ENCODE measurements at places on chromosomes 1 and 21. TPM values are rescaled to one million over a fixed set of nuclear protein-coding genes. Genes with fewer than 3 reads are reported as not detected.

HOOK1 gene
- 10.7 TPM for total RNA-seq

TESK2 gene
- total RNA-seq = 1.9 TPM

AMY1B gene
- total RNA-seq = not detected

NBPF10 gene
- 0.72 TPM for total RNA-seq

METTL18 gene
- 5.7 TPM for total RNA-seq

OR2T11 gene
- not detected for total RNA-seq

S100A1 gene
- 2,048 TPM for total RNA-seq

YRDC gene
- total RNA-seq = 4.0 TPM

LAMB3 gene
- 5.2 TPM for total RNA-seq

FCGR3A gene
- total RNA-seq = 19.9 TPM

DCST1 gene
- total RNA-seq = not detected

C1orf122 gene
- 45.6 TPM for total RNA-seq

SPATC1L gene
- 12.0 TPM for total RNA-seq

LRRC3 gene
- total RNA-seq = 2.1 TPM

GUCA2A gene
- total RNA-seq = not detected

GRCh38 chr21:16330082-16330907 lies 600.5 kb downstream of the USP25 start:
- DNase-seq = no peak

DNA sequence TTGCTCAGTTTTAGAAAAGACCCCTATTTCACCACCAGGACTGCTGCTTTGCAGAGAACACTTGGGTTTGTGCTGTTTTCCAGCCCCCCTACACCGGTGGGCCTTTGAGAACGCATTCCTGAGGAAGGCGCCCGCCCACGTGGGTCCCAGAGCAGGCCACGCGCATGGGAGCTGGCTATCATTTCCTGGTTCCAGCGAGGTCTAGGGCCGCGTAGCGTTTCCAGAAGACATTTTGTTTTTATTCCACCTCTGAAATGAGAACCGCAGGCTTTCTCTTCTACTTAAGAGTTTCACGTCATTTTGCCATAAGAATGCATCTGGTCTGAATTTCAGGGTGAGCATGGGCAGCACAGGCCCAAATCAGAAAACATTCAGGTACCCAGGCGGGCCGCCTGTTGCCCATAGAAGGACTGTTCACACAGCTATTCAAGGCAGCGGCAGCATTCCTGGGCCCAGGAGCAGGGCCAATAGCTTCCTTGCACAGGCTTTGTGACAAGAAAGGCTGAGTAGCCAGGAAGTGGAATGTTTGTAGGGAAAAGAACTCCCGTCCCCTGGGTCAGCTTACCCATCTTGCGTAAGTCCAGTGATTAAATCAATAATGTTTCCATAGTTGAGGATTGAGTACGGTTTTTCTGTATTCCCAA lies 1.4 kb upstream of the KLHL21 start:
- peak; percentile 87 for DNase-seq

- no peak for DNase-seq
These were observed 32.1 kb upstream of the TEKT2 start for GRCh38 chr1:36051821-36052220.

DNA sequence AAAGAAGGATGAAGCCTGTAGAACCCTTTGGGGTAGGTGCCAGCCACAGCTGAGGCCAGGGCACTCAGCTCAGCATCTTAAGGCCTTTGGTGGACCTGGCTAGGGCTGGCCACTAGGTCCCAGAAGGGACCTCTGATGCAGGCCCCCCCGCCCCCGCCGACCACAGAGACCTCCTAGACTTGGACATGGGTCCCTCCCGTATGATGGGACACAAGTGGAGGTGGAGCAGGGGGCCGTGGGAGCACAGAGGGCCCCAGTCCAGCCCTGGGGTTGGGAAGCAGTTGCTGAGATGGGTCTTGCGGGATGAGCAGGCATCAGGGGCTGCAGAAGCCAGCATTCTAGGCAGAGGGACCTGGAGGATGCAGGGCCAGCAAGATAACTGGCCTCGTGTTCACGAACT lies 3.2 kb downstream of the B4GALT2 start:
- DNase-seq = no peak

GRCh38 chr1:182495693-182496092 lies 45.7 kb downstream of the RGSL1 start:
- no peak for DNase-seq

DNA sequence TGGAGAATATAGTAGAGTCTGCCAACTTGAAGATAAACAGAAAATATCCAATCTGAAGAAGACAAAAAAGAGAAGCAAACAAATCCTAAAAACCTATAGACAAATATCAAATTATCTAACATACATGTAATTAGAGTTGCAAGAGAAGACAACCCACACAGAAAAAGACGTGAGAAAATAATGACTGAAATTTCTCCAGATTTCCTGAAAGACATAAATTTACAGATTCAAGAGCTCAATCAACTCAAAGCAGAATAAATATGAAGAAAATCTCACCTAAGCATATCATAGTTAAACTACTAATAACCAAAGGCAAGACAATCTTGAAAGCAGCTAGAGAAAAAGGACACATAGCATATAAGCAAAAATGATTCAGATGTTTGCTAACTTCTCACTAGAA lies 261.2 kb upstream of the NFIA start:
- DNase-seq = no peak

- DNase-seq = no peak
These were observed 117.7 kb downstream of the CTH start for GRCh38 chr1:70528590-70529333.

- DNase-seq = no peak
These were observed 112.7 kb downstream of the HMCN1 start for GRCh38 chr1:185846672-185847444.

- no peak for DNase-seq
These were observed 87.1 kb downstream of the SLC5A9 start for GRCh38 chr1:48309564-48310082.

GRCh38 chr1:101854271-101854670 lies 142.5 kb downstream of the OLFM3 start:
- no peak for DNase-seq

DNA sequence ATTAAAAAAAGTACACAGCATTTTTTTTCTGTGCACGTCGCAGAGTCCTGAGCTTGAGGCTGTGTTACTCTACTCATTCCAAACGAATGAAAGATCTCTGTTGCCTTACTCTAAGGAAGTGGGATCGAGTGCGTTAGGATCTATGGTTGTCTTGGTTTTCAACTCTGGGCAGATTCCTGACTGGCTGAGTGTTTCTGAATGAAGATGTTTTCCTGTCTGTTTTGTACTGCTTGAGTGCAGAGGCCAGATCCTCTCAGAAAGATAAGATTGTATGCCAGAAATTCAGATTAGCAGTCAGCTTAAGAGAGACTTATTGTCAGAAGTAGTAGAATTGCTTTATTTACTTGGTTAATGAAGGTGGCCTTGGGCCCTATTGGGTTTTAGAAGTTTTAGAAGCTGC lies 14.0 kb downstream of the PLA2G2E start:
- DNase-seq = no peak

DNA sequence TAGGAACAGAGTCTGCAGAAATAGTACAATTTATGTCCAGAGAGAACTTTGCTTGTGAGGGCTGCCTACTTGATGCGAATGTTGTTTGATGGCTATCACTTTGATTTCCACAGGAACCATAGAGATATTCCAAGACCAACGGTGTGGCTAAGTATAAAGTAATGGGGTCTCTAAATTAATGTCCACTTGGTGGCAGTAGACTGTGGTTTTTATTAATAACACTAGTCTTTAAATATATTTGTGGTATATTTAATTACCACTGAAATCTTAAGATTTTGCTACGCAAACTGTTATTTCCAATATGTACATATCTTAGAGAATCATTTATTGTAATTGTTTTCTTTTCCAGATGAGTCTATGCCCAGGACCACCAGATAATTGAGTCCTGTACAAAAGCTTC lies 647.9 kb downstream of the PLA2G4A start:
- DNase-seq = no peak

DNA sequence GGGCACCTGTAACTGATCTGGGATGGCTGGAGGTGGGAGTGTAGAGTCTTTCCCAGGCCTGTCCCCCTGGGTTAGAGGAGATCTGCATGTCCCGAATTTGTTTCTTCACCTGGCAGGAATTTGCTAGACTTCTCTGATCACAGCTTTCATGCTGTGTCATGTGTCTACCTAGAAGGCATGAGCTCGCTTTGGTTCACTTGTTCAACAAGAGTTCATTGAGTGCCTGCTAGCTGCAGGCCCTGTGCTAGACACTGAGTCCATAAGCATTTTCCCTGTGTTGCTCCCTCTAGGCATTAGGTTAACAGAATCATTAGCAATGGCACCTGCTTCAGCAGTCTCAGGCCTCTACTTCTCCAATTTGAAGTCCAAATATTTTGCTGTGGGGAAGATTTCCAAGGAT lies 101.6 kb downstream of the MTR start:
- no peak for DNase-seq

- no peak for DNase-seq
These were observed 12.2 kb downstream of the TOR1AIP2 start for GRCh38 chr1:179865377-179865776.

DNA sequence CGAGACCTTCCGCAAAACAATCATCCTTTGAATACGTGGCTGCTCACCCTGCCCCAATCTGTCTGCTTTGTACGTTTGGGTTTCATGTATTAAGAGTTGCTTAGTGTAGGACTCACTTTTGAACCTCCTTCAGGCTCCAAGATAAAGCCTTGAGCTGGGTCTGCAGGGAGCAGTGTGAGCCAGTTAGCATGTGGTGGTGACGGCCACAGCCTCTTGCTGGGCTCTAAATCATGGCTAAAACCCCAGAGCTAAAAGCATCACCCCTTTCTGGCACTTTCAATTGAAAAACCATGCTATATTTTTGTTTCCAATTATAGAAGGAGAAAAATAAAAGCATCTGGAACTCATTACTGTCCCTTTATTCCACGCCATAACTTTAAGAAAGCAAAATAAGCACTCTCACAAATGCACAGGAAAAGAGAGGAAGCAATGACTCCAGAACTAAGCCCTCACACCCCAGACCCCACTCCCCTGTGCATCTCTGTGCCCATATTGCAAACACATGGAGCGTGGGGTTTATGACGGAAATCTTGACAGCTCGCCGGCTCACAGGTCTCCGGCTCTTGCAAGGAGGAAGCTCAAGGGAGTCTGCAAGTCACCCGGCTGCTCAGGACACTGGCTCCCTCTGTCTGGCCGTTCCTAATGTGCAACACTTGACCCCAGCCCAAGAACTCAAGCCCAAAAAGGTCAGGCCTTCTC lies 135.5 kb downstream of the MIS18A start:
- DNase-seq = peak; percentile 50

- no peak for DNase-seq
These were observed 4.6 kb downstream of the MTARC1 start for GRCh38 chr1:220791285-220791684.

DNA sequence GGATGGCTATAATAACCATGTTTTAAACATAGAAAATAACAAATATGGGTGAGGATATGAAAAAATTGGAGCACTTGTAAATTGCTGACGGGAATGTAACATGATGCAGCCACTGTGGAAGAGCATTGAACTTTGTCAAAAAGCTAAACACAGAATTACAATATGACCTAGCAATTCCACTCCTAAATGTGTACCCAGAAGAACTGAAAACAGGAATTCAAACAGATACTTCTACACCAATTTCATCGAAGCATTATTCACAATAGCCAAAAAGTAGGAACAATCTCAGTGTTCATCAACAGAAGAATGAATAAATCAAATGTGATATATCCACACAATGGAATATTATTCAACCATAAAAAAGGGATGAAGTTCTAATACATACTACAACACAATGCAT lies 32.7 kb upstream of the COA6 start:
- DNase-seq = no peak

GRCh38 chr1:85091671-85092280 lies 43.5 kb upstream of the MCOLN3 start:
- no peak for DNase-seq

DNA sequence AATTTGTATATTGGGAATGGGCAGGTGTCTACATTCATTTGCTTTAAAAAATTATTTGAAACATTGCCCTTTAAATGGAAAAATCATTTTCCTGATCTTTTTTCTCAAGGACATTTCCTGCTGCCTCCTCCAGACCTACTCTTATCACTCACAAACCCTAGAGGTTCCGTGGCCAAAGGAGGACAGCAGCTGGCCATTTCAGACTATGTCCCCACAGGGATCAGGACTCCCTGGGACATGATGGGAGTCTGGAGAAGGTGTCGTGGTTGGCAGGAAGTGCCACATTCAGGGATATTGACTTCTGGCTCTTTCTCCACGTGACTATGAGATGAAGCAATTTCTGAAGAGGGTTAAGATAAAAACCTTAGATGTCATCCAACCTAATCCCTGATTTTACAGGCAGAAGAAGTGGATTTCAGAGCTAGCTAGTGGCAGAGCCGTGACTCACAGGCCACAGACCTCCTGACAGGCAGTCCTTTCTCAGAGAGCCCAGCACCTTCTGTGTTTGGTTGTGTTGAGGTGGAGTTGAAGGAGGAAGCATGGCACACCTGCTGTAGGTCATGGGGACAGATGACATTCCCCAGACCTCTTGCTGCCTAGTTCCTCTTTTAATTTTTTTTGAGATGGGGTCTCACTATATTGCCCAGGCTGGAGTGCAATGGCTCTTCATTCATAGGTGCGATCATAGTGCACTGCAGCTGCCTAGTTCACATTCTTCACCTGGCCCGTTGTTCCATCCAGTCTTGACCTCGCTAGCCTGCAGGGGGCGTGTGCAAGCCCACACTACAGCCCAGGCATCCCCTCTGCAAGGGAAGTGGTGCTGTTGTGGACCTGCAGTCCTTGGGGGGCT lies 25.5 kb upstream of the IL10 start:
- no peak for DNase-seq

DNA sequence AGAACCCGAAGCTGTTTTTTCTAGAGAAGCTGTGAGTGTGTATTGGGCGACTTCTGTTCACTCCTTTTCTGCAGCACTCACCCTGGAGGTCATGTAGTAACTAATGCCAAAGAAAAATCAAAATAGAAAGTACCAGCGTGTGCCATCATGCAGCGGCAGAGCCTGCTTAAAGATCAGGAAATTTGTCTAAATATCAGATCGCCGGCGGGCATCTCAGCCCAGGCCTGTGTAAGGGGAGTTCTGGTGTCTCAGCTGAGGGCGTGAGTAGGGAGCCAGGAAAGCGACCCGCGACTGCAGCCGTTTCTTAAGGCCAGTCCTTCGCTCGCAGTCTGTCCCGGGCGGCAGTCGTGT lies 768 bp downstream of the EDARADD start:
- DNase-seq = no peak

GRCh38 chr1:24018611-24019580 lies 38.8 kb upstream of the SRSF10 start:
- DNase-seq = peak; percentile 96

GRCh38 chr1:220696863-220697231 lies 6.7 kb downstream of the C1orf115 start:
- DNase-seq = no peak

- no peak for DNase-seq
These were observed 109.1 kb upstream of the ADAMTS5 start for GRCh38 chr21:27076025-27076424.

DNA sequence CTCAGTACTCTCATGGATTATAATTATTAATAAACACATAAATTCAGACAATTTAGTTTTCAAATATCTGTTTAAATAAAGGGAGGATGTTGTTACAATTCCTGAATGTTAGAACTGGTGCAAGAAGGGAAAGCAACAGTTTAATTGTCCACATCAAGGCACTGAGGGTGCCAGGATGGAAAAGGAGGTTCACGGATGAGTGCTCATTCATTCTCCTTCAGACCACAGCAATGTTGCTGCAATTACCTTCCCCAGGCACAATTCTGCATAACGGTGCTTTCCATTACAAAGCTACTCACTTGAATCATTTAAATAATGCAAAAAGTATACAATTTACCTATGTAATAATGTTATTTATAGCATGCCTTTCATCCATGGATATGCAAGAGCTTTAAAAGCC lies 52.3 kb upstream of the COG2 start:
- no peak for DNase-seq
